GM04503 (cell line): ENCODE measurements at places on chromosomes 16 and 17.

- DNase-seq = no peak
Observed at GRCh38 chr16:79309606-79310005, 290.9 kb downstream of the MAF start.

DNA sequence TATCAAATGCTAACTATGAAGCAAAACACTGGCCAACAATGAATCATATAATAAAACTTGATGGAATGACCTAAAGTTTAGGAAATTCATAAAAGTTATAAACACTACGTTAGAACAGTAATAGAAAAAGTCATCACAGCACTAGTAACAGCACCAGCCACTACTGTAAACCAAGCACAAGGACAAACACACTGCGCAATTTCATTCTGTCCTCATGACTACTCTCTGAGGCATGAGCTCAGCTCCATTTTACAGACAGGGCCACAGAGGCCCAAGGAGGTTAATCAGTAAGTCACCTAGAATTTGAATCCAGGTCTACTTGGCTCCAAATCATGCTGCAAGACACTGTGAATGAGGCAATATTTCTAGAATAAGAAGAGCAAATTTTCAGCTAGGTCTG is 13.4 kb downstream of the EMC8 start:
- no peak for DNase-seq

GRCh38 chr16:89135971-89136765 is 35.4 kb upstream of the CDH15 start:
- no peak for DNase-seq

DNA sequence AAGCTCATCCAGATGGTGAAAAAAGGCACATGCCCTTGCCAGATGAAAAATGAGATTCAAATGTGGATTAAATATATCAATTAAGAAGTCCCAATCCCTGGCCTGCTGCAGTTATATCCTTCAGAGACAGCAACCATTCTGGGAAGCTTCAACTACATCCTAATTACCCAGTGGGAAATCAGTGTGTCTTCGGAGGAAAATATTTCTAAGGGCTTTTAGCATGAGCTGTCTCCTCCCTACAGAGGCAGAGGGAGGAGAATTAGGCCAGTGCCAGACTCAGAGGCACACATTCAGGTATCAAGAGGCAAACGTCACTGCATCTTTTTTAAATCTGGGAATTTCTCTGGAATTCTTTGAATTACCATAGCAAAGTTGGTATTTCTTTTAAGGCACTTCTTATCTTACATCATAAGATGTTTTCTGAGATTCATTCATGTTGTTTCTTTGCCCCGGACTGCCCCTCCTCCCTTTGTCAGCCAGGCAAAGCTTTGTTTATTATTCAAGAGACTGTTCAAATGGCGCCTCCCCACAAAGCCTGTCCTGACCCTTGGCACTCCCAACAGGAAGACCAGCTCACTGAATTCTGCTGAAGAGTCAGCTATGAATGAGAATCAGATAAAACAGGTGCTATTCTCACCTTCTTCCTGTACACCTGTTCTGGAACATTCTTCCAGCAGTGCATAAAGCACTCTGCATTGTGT is 38.3 kb upstream of the SMPD3 start:
- DNase-seq = no peak

DNA sequence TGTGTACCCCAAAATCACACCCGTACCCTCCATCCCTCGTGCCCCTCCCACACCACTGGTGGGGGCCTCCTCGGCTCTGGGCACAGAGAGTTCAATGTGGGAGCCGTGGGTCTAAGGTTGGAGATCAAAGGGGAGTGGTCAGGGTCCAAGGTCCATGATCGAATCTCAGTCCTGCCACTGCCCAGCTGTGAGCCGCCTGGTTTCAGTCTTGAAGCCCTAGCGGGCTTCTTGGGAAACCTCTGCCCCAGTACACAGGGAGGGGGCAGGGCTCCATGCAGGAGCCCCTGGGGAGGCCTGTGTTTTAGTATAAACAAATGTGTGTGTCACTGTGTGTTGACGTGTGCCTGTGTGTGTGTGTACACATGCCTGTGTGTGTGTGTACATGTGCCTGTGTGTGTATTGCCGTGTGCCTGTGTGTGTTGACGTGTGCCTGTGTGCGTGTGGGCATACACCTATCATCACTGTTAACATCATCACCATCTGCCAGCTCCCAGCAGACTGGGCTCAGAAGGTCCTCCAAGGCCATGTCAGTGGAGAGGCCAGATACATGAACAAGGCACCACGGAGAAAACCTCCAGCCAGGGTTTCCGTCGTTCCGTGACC is 26.5 kb upstream of the ZNF469 start:
- no peak for DNase-seq

DNA sequence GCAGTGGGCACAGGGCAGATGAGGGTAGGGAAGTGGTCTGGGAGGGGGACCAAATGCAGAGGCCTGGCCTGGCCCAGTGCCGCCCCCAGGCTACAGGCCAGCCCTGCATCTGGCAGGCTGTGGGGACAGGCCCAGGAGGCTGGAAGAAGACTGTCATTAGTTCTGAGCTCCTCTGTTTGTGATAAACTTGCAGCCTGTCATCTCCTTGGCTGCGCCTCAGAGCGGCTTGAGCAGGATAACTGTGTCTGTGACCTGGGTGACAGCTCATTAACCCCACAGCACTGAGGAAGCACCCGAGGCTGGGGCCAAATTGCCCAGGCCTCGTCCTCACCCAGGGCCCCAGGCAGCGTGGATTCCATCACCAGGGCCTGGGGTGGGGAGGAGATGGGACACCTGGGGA is 23.9 kb downstream of the ABCC3 start:
- DNase-seq = no peak

DNA sequence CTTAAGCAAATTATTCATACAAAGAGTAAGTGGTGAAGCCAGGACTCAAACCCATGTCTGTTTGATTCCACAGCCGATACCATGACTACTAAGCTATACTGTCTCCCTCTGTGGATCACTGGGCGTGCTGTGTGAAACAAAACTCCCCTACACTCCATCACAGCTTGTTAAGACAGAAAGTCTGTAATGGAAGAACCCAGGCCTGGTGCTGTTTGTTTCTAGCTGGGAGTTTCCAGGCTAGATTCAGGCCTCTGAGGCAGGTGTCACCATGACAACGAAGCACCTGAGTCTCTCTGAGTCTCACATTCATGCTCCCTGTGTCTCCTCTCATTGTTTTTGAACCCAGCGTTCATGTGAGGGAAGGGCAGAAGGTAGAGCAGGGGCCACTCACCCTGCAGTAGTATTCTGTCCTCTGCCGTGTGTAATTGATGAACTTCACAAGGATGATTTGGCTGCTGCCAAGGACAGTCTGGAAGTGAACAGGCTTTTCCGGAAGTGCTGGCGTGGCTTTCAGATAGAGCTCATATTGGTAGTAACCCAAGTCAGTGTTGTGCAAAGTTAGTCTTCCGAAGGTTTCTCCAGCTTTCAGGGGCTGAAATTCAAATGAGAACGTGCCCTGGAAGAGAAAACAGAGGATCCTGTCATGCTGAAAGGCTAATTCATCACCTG is 8.6 kb upstream of the VAC14 start:
- no peak for DNase-seq

GRCh38 chr16:88385831-88386815 is 3.4 kb downstream of the ZNF469 start:
- DNase-seq = no peak

DNA sequence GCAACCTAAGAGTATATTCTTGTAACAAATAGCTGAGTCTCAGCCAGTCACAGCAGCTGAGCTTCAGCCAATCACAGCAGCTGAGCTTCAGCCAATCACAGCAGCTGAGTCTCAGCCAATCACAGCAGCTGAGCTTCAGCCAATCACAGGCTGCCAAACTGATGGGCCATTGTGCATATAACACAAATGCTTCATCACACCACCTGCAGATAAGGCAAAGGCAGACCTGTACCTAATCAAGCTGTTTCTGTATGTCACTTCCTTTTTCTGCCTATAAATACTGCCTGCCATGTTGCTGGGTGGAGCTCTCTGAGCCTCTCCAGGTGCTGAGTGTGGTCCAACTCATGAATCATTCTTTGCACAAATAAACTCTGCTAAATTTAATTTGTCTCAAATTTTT is 19.9 kb downstream of the MYH13 start:
- no peak for DNase-seq

DNA sequence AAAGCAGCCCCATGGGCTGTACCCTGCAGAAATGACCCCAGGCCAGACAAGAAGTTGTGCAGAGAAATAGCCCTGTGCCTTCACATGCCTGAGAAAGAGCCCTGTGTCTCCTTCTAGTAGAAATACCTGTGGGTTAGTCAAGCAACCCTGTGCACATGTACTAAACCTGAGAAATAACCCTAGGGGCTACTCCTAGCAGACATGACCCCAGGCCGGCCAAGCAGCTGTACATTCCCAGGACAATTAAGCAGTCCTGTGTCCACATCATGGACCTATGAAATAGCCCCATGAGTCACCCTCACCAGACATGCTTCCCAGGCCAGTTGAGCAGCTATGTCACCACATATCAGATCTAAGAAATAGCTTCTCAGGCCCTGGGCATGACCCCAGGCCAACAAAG is 519.7 kb upstream of the CA10 start:
- DNase-seq = no peak

DNA sequence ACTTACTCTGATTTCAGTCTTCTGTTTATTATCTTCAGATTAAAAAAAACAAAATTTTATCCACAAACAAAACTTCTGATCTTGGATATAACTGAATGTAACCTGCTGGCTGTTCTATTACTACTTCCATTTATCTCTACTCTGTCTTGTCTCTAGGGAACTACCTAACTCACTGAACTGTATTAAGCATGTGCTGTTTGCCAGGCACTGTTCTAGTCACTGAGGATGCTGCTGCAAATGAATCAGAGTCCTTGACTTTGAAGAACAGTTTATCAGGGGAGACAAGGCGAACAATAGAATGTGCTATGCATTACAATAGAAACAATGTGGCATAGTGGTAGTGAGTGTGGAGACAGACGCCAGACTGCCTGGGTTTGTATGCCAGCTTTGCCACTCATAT is 2.3 kb upstream of the ANKRD40 start:
- DNase-seq = no peak

- no peak for DNase-seq
Observed at GRCh38 chr17:611202-611601, 103.4 kb downstream of the VPS53 start.

DNA sequence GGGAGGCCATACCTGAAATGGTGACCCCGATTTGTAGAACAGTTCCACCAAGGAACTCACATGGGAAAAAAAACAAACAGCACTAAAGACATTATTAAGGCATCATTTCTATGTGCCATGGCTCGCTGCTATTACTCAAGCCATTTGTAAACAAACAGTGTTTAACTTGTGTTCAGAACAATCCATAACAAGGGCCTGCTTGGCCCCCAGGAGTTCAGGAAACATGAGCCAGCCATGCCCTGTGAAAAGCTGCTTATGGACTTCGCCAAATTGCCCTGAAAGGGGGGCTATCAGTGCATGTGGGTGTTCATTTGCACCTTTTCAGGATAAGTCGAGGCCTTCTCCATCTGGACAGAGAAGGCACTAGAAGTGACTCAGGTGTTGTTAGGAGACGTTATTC is 8.0 kb downstream of the POLR3K start:
- no peak for DNase-seq

DNA sequence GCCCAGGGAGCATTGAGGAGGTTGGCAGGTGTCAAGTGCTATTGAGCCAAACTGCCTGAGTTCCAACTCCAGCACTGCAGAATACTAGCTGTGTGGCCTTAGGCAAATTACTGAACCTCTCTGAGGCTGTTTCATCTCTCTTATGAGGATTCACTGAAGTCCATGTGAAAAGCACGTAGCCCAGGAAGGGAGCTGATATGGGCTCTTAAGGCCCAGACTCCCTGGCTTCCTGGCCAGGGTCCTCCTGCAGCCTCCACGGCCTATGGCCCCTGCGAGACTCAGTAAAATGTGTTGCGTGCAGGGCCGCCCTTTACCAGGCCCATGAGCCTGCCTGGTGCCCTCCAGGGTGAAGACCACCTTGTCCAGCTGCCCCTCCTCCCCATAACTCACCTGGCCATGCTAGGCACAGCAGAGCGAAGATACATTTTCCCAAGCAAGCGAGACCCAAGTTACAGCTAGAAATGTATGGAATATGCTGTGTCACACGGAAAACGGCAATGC is 133.7 kb upstream of the TNRC6C start:
- no peak for DNase-seq

GRCh38 chr16:50012182-50012581 is 12.8 kb upstream of the CNEP1R1 start:
- DNase-seq = no peak

- no peak for DNase-seq
Observed at GRCh38 chr17:77808686-77809425, 149.6 kb upstream of the TNRC6C start.

DNA sequence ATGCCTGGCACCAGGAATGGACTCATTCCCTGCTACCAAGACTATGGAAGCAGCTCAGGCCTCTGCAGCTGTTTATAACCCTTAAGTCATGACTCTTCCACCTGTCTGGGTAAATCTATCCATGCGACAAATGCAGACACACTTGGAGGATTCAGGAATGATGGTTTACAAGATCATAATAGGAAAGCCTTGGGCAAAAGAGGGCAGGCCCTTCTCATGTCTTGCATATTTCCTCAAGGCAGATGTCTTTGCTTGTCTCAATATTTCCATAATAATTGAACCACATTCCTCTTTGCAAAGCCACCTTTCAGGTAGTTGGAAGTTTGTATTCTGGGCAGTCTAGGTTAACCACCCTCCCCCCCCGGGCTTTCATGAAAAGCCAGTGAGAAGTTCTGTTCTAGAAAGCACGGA is 884 bp upstream of the JPT1 start:
- DNase-seq = no peak

- no peak for DNase-seq
Observed at GRCh38 chr16:64865069-64865696, 256.7 kb downstream of the CDH11 start.

GRCh38 chr16:56977216-56977615 is 12.1 kb upstream of the NLRC5 start:
- no peak for DNase-seq

GRCh38 chr16:70490261-70490660 is 33.1 kb downstream of the COG4 start:
- DNase-seq = no peak

GRCh38 chr17:45301674-45302073 is 15.1 kb downstream of the MAP3K14 start:
- no peak for DNase-seq
